SJSA1 (cell line): ENCODE measurements at places on chromosomes 1 and 21. TPM values are rescaled to one million over a fixed set of nuclear protein-coding genes. Genes with fewer than 3 reads are reported as not detected.

- H3K4me3 ChIP-seq, result no peak overlapping the region
- no peak for DNase-seq
- H3K36me3 ChIP-seq, result 0 out of 2 replicates have a peak, but pooled peaks cover 3% of the 10 kb centered on the region
- H3K27ac ChIP-seq, result peak overlapping the region; percentile 75
- peaks cover 57% of the 10 kb centered on the region for H3K4me1 ChIP-seq
Observed at GRCh38 chr21:34983680-34984086, 65.4 kb downstream of the RUNX1 start.

DNA sequence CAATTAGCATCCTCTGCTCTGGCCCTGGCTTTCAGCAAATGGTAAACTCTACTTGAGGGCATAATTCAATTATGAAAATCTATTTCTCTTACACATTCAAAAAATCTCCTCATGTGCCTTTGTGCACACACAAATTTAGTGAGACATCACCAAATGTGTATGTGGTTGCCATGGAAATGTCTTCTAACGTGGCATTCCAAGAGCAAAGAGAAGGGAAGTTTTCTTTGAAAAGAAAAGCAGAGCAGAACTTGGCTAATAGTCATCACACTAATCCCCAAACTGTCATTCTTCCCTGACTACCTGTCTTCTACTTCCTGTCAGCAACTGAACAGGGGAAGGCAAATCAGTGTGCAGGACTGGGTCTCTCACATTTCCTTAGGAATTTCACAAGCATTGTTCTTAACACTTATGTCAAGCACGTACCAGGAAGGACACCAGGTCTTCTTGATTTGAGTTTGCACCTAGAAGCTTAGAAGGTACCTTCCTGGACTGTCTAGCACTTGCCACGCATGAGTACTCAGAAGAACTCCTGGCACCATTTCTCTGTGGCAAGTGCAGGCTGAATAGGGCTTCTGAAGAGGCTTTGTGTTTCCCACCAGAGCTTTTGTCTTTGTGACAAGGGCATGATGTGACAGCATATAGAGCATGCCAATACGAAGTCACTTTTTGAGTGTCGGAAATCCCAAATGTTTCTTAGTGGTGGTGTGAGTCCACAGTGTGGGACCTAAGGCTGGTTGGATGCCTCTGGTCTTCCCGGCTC is 32.3 kb downstream of the MAN1C1 start:
- H3K27ac ChIP-seq, result no peak overlapping the region
- peaks cover 3% of the 10 kb centered on the region; the same call in 1 of the 2 replicates for H3K27me3 ChIP-seq
- no peaks in the 10 kb centered on the region for H3K4me1 ChIP-seq

GRCh38 chr1:41285818-41286217 is 43.7 kb upstream of the SCMH1 start:
- no peak overlapping the region for H3K27ac ChIP-seq
- H3K4me3 ChIP-seq, result no peak overlapping the region
- no peaks in the 10 kb centered on the region for H3K36me3 ChIP-seq
- no peak for DNase-seq
- H3K27me3 ChIP-seq, result peaks cover 14% of the 10 kb centered on the region

The SLC26A9 gene
- not detected in 2 replicates for total RNA-seq

The ERO1B gene
- total RNA-seq, result 3.1 and 4.4 TPM in 2 replicates
